Activated CD4-positive, alpha-beta T cell treated with anti-CD3 and anti-CD28 coated beads for 48 hours (primary cell): ENCODE measurements at places on chromosomes 16 and 17.

- peak; percentile 97 for DNase-seq
Measured at GRCh38 chr17:18225121-18225641, at the start of gene LLGL1. Gene LLGL1, plus strand, starts transcription at chr17:18225635. Its CDS starts 48 bp downstream, at chr17:18225683.

- no peak for DNase-seq
Measured at GRCh38 chr16:17518441-17518840, 47.7 kb upstream of the XYLT1 start.

DNA sequence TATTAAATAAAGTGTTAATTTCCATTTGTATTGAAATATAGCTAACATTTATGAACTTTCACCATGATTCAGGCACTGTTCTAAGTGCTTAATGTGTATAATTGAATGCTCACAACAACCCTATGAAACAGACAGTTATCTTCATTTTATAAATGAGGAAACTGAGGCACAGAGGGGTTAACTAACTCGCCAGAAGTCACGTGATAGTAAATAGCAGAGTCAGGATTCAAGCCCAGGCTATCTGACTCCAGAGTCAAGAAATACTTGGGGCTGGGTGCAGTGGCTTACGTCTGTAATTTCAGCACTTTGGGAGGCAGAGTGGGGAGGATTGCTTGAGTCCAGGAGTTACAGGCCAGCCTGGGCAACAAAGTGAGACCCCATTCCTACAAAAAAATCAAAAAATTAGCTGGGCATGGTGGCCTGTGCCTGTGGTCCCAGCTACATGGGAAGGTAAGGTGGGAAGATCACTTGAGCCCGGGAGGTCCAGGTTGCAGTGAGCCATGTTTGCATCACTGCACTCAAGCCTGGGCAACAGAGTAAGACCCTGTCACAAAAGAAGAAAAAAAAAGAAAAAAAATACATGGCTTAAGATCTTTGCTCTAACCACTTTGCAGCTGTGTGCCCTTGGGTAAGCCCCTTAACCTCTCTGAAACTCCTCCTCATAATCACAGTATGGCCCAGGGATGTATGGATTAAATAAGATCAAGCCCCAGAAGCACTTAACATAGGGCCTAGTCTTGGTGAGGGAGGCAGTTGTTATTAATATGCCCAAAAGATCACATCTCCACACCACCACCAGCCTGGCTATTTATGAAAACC is 29.0 kb downstream of the WSB1 start:
- DNase-seq = no peak

- peak; percentile 11 for DNase-seq
Measured at GRCh38 chr16:54928016-54928356, 2.7 kb upstream of the IRX5 start.

DNA sequence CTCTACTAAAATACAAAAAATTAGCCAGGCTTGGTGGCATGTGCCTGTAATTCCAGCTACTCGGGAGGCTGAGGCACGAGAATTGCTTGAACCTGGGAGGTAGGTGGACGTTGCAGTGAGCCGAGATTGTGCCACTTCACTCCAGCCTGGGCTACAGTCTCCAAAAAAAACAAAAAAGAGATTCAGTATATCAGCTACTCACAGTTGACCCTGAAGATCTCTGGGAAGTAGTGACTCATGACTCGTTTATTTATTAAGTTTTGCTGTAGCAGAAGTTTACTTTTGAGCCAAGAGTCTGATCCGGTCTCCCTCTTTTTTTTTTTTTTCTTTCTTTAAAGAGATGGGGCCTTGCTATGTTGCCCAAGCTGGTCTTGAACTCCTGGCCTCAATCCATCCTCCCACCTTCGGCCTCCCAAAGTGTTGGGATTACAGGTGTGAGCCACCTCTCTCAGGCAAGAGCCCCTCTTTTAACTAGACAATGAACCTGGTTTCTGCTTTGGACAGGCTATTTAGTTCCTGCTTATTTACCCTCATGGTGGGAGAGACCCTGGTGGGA is 4.4 kb downstream of the MVP start:
- DNase-seq = no peak

- DNase-seq = no peak
Measured at GRCh38 chr16:30151091-30151490, 28.1 kb upstream of the MAPK3 start.

- DNase-seq = no peak
Measured at GRCh38 chr16:17469011-17469740, 1.6 kb downstream of the XYLT1 start.

- no peak for DNase-seq
Measured at GRCh38 chr17:34556931-34557330, 22.5 kb upstream of the TMEM132E start.

GRCh38 chr16:20221208-20221607 is 106.1 kb downstream of the GP2 start:
- no peak for DNase-seq

DNA sequence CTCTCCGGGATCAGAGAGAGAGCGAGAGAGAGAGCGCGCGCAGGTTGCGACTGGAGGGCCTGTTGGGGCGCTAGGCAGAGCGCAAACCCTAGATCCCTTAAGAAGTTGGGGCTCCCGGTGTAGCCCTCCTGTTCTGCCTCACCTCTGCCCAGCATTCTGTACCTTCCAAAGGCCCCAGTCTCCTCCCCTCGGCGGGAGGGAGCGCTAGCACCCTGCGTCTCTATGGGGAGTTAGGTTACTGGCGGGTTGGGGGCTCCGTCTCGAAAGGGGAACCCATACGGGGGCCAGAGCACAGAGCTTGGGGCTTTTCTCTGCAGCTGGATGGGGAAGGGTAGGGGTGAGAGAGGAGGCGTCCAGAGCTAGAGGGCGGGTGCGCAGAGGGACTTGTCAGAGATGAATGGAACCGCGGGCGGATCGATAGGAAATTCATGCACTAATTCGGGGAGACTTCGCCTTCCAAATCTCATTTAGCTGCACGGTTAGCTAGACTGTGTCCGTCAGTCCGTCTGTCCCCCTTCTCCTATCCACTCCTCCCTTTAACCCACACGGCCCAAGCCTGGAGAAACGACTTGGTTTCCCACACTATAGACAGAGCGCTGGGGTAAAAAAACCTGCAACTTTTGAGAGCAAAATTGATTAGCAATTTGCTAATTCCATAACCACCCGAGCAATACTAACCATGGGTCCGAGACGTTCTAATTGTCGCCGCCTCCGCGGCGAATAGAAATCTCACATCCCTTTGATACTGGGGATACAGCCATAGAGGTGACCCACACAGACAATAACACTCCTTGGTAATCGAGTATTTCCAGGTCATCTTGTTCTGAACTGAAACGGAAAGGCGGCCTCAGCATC is 693 bp upstream of the HOXB4 start:
- peak; percentile 33 for DNase-seq

DNA sequence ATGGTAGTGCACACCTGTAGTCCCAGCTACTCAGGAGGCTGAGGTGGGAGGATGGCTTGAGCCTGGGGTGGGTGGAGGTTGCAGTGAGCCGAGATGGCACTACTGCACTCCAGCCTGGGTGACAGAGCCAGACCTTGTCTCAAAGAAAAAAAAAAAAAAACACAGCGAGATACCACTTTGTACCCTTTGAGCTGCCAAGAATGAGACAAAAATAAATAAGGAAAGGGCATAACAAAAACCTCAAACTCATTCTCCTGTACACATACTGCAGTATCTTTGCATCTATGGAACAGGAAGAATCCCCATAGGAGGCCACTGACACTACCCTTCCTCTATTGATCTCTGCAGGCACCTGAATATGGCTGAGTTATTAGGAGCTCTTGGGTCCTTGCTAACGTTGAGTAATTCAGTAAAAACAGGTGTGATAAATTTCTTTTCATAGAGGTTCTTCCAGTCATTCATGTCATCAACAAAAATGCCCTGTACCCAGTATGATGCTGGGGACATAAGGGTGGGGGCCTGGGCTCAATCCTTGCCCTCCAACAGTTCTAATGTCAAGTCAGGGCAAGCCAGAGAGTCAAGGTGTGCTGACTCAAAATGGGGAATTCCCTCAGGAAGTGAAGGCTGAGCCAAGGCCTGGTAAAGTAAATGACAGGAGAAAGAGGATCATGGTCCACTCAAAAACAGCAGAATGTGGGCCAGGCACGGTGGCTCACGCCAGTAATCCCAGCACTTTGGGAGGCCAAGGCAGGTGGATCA is 26.9 kb downstream of the RANBP10 start:
- no peak for DNase-seq

DNA sequence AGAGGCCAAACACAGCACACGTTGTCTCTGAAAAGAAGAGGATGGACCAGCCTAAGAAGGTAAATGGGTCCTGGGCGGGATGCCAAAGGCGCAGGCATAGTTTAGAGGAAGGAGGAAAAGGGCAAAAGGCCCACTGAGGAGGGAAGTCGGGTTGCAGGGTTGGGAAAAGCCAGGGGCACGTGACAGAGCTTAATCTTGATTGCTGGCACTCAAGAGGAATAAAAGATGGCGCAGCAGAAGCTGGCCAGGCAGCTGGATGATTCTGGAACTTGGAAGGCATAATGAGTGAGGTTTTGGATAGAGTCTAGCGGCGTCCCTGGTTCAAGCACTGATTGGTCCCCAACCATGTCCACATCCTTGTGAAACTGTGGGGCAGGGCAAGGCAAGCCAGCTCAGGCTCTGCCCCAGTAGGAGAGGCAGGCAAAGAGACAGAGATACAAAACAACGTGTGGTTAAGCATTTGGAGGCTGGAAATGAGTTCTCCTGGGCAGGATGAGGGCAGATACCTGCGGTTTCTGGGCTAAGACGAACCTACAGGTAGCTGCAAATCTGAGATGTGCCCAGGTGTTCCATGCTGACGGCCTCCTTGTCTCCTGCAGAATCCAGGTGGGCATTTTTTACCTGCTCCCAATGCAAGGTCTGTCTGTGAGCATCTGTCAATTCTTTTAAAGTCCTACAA is 52.7 kb upstream of the CIBAR2 start:
- DNase-seq = no peak

- DNase-seq = no peak
Measured at GRCh38 chr17:73536700-73537605, 107.3 kb downstream of the SDK2 start.

- peak; percentile 67 for DNase-seq
Measured at GRCh38 chr17:39617446-39618245, 9.1 kb upstream of the PPP1R1B start.

DNA sequence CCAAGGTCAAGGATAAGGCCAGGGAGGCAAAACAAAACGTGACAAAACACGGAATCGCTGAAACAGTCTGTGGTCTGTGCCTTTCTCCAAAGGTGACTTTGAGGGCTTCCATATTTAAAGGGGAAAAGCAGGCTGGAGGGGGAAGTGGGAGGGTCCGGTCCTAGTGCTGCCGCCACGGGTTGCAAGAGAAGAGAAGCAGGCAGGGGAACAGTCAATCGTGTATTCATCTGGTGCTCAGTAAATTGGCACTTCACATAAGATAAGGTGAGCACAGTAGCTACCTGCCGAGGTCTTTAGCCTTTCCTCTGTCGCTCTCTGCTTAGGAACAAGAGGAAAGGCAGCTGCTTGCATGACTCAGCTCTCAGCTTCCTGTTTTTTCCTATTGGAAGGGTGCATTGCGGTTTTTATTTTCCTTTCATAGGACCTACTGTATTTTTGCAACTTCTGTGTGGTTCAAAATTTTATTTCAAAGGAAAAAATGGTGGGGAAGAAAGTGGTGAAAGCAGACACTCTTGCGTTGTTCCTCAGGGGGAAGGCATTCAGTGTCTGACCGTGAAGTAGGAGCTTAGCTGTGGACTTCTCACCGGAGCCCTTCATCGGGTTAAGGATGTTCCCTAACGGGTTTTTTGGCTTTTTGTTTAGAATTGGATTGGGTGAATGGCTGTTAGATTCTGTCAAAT is 7.1 kb upstream of the LGALS3BP start:
- no peak for DNase-seq

- DNase-seq = no peak
Measured at GRCh38 chr17:48420823-48421222, 9.2 kb downstream of the SKAP1 start.

- no peak for DNase-seq
Measured at GRCh38 chr17:6577686-6578263, 21.4 kb upstream of the PITPNM3 start.
